ENCODE measurements at places on chromosomes 13 and 19.

DNA sequence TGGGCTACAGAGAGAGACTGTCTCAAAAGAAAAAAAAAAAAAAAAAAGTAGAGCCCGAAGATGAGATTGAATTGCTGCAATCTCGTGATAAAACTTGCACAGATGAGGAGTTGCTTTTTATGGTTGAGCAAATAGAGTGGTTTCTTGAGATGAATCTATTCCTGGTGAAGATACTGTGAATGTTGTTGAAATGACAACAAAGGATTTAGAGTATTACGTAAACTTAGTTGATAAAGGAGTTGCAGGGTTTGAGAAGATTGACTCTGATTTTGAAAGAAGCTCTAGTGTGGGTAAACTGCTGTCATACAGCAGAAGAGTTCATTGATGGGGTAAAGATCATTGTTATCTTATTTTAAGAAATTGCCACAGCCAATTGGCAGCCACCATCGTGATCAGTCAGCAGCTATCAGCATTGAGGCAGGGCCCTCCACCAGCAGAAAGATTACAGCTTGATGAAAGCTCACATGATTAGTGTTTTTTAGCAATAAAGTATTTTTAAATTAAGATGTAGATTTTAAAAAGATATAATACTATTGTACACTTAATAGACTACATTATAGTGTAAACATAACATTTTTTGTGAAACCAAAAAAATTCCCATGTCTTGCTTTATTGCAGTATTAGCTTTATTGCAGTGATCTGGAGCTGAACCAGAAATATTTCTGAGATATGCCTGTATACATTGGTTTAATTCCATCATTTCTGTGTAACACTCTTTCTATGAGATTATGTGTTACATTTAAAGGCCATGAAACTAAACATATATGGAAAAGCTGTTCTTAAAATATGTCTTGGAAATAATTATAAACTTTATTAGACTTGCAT lies 43.1 kb downstream of the ZMYM2 start:
- DNase-seq = no peak

DNA sequence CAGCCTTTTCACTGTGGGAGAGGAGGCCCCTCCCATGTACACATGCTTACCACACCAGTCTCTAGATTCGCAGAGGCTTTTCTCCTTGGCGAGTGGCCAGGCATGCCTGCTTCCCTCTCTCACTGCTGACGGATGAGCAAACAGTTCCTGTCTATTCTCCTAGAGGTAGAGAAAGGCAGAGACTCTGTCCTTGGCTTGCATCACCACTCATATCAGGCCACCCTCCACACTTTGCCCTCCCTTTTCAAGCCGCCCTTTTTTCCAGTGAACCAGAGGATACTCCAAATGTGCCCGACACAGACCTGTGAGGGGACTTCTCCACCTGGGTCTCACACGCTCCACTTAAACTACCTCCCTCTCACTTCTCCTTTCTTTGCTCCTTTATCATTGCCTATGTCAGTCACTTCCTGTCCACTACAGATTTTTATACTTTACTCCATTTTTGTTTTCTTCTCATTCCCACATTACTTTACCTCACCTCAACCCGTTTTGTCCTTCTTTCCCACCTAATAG lies 284.6 kb downstream of the DNAJC15 start:
- DNase-seq = peak; percentile 80

GRCh38 chr13:25463496-25463895 lies 91.7 kb downstream of the ATP8A2 start:
- DNase-seq = no peak

DNA sequence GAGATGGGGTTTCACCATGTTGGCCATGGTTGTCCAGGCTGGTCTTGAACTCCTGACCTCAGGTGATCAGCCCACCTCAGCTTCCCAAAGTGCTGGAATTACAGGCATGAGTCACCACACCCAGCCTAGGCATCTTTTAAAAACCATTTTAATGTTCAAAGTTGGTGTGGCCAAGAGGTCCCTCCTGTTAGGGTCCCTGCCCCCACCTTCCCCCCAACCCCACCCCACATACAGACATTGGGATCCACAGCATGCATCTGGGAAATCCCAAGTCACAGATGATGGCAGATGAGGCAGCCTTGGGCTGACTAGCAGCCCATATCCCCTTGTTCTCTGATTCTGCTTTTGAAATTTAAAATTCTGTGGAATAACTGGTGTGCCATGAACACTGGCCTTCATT lies 226.0 kb downstream of the KATNAL1 start:
- DNase-seq = no peak

- no peak for DNase-seq
Observed at GRCh38 chr19:41955521-41955920, 3.6 kb downstream of the RABAC1 start.

GRCh38 chr13:93687261-93687660 lies 460.7 kb downstream of the GPC6 start:
- DNase-seq = no peak

DNA sequence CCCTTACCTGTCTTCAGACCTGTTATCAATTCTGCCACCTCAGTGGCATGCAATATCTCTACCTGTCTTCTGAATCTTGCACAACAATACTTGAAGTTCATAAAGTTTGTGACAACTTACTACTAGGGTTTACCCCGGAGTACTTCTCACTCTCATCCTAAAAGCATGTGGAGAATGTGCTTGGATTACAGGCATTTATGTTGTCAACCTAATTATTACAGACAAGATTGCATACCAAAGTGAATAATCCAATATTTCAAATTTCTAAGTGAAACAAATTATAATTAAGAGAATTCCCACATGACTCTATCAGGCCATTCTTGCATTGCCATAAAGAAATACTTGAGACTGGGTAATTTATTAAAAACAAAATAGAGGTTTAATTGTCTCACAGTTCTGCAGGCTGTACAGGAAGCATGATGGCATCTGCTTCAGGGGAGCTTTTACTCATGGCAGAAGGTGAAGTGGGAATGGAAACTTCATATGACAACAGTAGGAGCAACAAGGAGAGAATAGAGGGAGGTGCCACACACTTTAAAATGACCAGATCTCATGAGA lies 661.0 kb upstream of the SPRY2 start:
- DNase-seq = no peak

GRCh38 chr19:29162694-29163093 lies 50.3 kb downstream of the UQCRFS1 start:
- no peak for DNase-seq

DNA sequence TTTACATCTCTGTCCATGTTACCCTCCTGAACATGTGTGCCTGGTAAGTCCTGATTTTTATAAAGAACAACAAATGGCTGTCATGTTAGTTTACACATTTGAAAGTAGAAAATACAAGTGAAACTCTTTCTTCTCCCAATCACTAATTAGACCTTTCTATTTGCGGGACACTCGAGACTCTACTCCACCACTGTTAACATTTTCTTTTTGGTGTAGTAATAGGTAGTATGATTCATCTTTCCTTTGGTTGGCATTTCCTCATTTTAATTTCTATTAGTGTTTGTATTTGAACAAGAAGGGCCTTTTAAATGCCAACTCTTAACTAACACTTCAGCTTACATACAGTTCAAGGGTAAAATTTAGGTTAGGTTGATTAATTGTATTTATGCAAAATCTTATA lies 371.1 kb downstream of the PCDH9 start:
- DNase-seq = no peak

GRCh38 chr19:54011507-54012211 lies 20.2 kb downstream of the CACNG6 start:
- DNase-seq = no peak

- no peak for DNase-seq
Observed at GRCh38 chr13:71828117-71828516, 38.9 kb downstream of the DACH1 start.
